ENCODE measurements at places on chromosomes 2 and 18.
A peak's percentile ranks its signal among the peaks of the same experiment; 100 is the strongest.

DNA sequence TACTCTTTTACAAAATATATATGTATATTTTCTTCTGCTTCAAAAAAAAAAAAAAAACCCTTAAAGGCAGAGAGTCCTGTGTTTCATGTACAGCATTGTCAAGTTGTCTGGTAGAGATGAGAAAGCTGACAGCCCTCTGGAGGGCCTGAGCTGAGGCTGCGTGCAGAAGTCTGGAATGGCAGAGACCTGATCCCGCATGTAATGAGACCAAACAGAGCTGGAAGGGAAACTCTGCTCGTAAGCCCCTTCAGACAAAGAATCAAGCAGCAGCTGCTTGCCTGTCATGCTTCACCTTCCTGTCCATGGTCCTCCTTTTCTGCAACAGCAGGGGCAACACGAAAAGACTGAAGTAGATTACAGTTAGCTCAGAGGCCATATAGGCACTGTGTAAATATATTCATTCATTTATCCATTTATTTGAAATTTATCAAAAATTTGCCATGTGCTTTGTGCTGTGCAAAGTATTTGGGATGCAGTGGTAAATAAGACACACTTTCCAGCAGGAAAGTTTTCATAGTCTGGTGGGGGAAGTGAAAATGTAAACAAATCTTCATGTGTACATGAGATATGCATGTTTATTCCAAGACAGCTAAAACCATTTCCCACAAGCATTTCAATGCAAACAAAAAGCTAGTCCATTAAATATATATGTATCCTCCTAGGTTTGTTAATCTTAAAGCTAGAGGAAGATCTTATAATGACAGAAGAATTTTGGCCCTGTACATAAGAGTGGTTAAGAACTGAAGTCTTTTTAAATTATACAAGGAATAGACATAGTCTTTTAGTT lies 912.7 kb downstream of the CPS1 start:
- DNase-seq, result no peak

DNA sequence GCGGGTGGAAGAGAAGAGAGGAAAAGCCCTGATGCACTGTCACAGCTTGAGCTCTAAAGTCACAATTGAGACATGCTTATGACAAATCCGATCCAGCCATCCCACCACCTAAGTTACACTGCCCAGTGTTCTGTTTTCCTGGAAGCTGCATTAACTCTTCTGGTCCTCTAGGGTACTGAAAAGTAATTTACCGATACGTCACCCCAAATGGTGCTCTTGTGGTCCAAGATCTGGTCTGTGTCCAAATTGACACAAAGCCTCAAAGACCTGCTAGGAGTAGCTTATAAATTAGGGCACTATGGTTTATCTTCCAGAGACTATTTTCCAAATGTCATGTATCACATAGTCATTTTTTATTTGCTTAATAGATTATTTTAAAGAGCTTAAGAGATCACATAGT lies 186.7 kb upstream of the ETAA1 start:
- no peak for DNase-seq

DNA sequence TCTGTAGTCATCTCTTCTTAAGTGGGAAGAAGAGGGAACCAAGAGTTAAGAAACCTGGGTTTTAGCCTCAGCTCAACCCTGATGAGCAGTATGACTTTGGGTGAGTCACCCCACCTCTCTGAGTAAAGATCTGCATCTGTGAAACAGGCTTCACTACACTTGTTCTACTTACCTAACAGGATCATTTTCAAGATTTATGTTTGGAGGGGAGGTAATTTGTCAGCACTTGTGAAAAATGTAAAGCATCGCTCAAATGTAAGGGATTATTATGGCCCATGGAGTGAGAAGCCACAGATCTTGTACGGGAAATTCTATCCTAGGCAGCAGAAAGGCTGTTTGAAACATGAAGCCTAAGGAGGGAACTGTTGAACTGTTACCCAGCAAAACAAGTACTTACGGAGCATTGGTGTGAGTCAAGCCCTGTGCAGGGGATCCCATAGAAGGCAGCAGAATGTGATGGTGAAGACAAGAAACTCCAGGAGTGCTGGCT lies 160.6 kb downstream of the PRKCE start:
- DNase-seq, result peak; percentile 77

DNA sequence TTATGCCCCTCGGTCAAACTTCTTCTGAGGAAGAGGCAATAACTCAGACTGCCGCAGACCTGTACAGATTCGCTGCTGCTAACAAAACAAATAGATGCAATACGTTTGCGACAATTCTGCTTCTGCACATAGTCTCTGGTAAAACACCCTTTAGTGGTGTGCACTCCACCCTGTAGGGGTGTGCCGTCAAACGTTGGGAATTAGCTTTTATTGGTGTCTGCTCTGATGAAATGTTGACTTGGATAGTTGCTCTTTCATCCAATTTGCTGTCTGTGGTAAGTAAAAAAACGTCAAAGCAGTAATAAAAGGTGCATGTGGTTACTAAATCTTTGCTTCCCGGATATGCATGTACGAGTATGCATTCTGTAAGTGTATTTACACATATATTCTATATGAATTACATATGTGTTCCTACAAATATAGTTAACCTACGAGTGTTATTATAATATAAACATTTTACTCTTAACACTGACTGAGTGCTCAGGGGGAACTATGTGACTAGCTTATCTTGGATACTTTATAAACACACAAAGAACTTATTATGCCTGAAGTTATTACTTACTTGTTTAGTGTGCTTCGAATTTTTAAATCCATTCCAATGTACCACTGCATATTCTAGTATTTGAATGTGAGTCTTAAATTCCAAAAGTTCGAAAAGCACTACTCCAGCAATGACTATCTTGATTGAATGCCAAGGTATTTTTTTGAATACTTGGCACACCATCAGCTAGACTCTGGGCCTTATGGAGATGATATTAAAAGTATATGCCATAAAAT lies 610.2 kb downstream of the ZEB2 start:
- peak; percentile 16 for DNase-seq

- no peak for DNase-seq
Measured at GRCh38 chr2:236641051-236641726, 71.6 kb downstream of the ACKR3 start.

DNA sequence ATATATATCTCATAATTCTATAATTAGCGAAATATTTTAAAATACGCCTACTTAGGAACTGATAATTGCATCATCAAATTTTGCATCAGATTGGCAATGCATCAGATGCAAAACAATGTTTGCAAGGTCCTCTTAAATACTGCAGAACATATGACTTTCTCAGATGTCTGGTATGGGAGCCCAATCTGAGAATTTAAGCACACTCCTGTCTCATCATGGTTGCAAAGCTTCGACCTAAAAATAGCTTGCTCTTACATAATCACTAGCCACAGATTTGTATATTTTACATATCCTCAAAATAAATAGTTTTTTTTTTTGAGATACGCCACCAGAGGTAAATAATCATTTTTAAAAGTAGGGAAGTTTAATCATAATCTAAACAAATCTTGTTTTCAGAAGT lies 123.2 kb downstream of the CABYR start:
- DNase-seq, result no peak

- no peak for DNase-seq
Measured at GRCh38 chr2:164688896-164689419, 67.7 kb upstream of the GRB14 start.

DNA sequence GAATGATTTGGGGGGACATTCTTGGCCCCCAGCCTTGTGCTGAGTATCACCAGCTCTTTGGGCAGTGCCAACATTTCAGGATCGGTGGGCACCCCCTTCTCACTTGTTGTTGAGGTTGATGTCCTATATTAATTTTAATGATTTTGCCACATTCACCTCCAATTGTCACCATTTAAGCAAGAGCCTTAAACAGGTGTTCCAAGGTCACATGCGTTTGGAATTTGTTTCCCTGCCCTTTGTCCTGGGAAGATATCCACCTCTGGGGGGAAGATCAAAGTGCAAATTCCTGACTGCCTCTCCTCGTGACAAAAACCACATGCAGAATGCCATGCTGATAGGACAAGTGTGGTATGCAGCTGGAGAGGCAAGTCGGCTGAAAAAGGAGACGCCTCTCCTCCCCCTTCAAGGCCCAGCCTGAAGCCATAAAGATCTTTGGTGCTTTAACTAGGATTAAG lies 72.5 kb upstream of the ID2 start:
- DNase-seq, result no peak

DNA sequence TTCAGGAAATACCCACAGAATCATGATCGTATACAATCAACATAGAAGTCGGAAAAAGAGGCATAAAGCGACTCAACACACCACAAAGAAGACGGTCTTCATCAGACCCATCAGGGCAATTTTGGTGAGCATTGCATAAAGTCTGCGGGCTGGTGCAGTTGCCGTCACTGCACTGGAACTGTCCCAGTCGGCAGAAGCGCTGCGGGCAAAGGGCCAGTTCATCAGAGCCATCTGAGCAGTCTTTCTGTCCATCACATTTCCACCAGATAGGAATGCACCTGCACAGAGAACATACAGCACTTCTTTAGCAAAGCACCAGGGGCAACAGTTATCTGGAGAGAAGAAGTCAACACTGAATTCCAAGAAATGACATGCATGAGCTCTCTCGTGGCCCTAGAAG lies 105.7 kb downstream of the DHRS9 start:
- DNase-seq, result no peak

- DNase-seq, result no peak
Measured at GRCh38 chr2:153291718-153292117, 186.8 kb downstream of the RPRM start.

DNA sequence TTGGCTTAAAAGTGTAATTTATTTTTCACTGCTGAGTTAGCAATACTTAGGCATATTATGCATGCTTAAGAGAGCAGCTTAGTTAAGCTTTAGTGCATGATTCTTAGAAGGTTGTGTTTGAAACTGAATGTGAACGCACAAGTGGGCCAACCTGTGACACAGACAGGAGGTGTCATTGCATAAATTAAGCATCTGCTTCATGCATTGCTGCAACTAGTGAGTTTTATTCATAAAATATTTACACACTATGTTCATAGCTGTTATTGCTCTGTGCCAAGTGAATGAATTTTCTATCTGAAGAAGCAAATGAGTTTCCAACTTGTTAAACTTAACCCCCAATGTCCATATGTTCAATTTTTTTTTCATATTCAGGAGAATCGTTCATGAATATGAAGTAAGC lies 806.4 kb downstream of the GALR1 start:
- no peak for DNase-seq

- DNase-seq, result no peak
Measured at GRCh38 chr2:109555346-109555900, 58.3 kb downstream of the SEPTIN10 start.

- DNase-seq, result no peak
Measured at GRCh38 chr18:74841248-74841647, 243.6 kb downstream of the ZNF407 start.

- DNase-seq, result no peak
Measured at GRCh38 chr2:31531101-31531500, 49.6 kb downstream of the SRD5A2 start.

DNA sequence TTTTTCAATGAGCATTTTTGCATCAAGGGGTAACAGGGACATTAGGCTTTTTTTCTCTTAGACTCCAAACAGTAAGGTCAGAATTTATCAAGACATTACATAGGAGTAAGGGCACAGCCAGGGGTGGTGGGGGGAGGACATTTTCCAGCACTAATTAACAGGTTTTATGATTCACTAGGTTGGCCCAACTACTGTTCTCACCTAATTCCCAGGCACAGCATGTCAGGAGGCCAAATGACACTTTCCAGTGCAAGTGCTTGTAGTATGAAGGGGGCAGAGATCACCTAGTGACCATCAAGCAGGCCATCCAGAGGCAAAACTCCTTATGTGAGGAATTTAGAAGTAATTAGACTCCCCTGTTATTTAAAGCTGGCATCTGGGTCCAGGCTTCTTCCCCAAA lies 3.9 kb upstream of the MBD2 start:
- DNase-seq, result no peak

- DNase-seq, result no peak
Measured at GRCh38 chr2:169260246-169260645, 102.1 kb downstream of the LRP2 start.

DNA sequence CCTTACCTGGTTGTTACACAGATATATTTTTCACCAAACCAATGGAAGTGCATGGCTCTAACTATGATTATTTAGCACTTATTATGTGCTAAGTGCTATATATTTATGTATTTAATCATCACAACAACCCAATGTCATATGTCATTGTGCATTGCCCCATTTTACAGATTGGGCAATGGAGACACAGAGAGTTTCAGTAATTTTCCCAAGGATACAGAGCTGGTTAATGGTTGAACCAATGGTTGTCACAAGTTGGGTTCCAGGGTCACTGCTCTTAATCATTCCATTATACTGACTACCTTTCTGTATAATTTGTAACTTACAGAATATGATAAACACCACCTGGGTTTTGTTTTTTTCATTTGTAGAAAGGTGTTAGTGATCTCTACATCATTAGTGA lies 29.2 kb downstream of the NOSTRIN start:
- DNase-seq, result no peak

DNA sequence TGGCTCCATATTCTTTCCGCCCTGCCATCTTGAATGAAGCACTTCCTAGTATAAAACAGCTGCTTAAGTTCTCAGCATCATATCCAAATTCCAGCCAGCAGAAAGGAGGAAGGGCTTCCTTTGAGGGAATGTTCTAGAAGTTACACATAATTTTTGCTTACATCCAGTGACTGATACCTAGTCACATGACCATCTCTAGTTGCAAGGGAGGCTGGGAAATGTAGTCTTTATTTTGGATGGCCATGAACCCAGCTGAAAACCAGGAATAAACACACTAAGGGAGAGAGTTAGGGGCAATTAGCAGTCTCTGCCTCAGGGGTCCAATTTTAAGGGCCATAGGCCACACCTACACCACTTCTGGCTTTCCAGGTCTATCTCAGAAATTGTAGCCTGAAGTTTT lies 57.8 kb upstream of the LMAN1 start:
- DNase-seq, result no peak

GRCh38 chr18:2518473-2518872 lies 52.8 kb downstream of the METTL4 start:
- no peak for DNase-seq

DNA sequence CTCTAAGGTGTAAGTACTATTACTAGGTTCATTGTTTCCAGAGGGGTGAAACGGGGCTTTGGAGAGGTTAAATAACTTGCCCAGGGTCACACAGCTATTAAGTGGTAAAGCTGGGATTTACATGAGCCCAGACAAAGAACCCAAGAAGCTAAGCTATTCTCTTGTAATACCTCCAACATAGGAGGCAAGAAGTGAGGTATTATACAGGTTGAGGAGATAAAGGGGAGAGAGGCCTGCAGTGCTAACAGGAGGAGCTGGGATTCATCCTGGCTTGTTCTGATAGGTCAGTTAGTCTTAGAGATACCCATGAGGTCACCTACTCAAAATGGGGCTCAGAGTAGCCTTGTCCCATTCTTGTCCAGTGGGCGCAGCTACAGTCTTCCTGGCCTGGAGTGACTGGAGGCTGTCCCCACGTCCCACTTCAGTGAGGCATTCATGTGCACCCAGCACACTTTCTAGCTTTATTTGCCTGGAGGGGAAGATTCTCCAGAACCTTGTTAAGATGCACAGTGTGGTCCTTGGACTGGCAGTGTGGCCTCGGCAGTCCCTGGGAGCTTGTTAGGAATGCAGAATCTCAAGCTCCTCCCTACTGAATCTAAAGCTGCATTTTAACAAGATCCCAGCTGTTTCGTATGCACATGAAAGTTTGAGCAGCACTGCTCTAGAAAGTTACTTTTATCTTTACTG lies 63.5 kb downstream of the MEIS1 start:
- DNase-seq, result no peak

GRCh38 chr18:46772357-46772756 lies 15.5 kb upstream of the ST8SIA5 start:
- DNase-seq, result no peak

- no peak for DNase-seq
Measured at GRCh38 chr18:25223899-25224886, 127.8 kb downstream of the ZNF521 start.
